Upper lobe of left lung (tissue), 6 donors: ENCODE measurements at places on chromosomes 12 and 14. TPM values are rescaled to one million over a fixed set of nuclear protein-coding genes. Genes with fewer than 3 reads are reported as not detected.

The MMP19 gene
- total RNA-seq, result 25.3 TPM

DNA sequence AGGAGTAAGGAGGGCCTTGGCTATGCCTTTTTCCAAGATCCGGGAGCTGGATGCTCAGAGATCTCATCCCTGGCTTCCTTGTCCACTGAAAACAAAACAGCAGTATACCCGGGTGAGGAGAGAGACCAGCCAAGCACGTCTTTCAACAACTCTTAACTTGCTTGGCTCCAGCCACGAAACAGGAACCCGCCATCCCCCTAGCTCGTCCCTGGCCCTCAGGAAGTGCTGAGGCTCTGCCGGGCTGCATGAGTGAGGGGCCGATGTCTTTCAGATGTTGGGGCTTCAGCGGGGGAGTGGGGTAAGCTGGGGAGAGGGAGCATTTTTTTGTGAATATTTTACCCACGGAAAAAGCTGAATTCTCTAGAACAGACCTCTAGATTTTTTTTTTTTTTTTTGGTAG lies 231.1 kb downstream of the CACNA1C start:
- no peak for DNase-seq
- no peak overlapping the region for H3K4me3 ChIP-seq
- H3K27ac ChIP-seq, result peak overlapping the region; percentile 29
- no peaks in the 10 kb centered on the region for H3K36me3 ChIP-seq
- H3K4me1 ChIP-seq, result peaks cover 45% of the 10 kb centered on the region

- no peaks in the 10 kb centered on the region for H3K36me3 ChIP-seq
- H3K27me3 ChIP-seq, result no peaks in the 10 kb centered on the region
- peak overlapping the region; percentile 41 for H3K27ac ChIP-seq
- no peak for DNase-seq
- H3K4me3 ChIP-seq, result no peak overlapping the region
- peaks cover 3% of the 10 kb centered on the region for H3K4me1 ChIP-seq
These were observed 101.7 kb upstream of the CLEC14A start for GRCh38 chr14:38357557-38357956.

The TAS2R46 gene
- 0.47 TPM for total RNA-seq

DNA sequence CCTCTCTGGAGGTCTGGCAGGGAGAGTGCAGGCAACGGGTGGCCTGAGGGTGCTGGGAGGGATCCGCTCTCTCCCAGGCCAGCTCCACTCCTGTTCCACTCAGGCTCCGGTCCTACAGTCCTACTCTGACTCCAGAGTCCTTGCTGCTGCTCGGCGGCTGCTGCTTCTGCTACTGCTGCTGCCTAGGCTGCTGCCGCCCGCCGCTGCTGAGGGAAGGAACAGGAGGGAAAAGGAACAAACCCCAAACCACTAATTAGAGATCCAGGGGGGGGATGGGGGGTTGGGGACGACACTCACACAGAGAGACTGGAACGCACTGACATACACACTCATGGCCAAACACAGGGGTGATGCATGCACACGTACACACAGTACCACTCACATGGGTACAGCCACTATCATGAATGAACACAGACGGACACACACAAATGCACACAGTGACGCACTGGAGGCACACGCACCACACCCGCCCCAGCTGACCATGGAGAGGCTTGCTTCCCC lies at the start of gene SP7:
Gene SP7, minus strand, starts transcription at position 174 of the 501 bp plus-strand sequence. CDS start 708 bp downstream, outside the sequence.
- H3K27me3 ChIP-seq, result peaks cover 3% of the 10 kb centered on the region
- no peak for DNase-seq
- no peak within 1 kb of the TSS for H3K4me3 ChIP-seq
- no peaks in the 10 kb centered on the region for H3K36me3 ChIP-seq
- H3K27ac ChIP-seq, result no peak within 1 kb of the TSS
- no peaks in the 10 kb centered on the region for H3K4me1 ChIP-seq

DNA sequence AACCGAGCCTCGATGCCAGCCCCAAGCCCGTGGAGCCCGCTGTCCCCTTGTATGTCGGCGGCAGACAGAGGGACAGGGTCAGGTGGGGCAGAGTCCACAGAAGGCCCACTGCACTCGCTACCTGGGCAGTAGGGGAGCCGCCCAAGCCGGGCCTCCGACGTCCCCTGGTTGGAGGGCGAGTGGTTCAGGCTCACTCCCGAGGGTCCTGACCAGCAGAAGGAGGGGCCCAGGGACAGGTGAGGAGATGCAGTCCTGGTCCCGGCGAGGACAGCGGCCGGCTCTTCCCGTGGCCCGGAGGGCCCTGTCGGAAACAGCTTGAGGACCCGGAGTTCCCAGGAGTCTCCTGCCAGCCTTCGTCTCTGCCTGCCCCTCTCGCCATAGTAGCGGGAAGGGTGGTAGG lies 216.7 kb upstream of the SFSWAP start:
- H3K4me1 ChIP-seq, result no peaks in the 10 kb centered on the region
- peak; percentile 73 for DNase-seq
- H3K4me3 ChIP-seq, result no peak overlapping the region
- no peak overlapping the region for H3K27ac ChIP-seq
- H3K27me3 ChIP-seq, result no peaks in the 10 kb centered on the region
- H3K36me3 ChIP-seq, result no peaks in the 10 kb centered on the region

GRCh38 chr14:101716956-101717662 lies 44.4 kb upstream of the PPP2R5C start:
- no peak overlapping the region for H3K4me3 ChIP-seq
- peak; percentile 20 for DNase-seq
- H3K27ac ChIP-seq, result no peak overlapping the region
- no peaks in the 10 kb centered on the region for H3K27me3 ChIP-seq

- no peaks in the 10 kb centered on the region for H3K36me3 ChIP-seq
- H3K4me1 ChIP-seq, result no peaks in the 10 kb centered on the region
- H3K27ac ChIP-seq, result no peak overlapping the region
- no peak overlapping the region for H3K4me3 ChIP-seq
- DNase-seq, result no peak
These were observed 143.8 kb upstream of the RTL1 start for GRCh38 chr14:101047326-101047725.

The CCDC196 gene
- total RNA-seq, result not detected

- H3K4me3 ChIP-seq, result no peak overlapping the region
- no peak for DNase-seq
- H3K36me3 ChIP-seq, result no peaks in the 10 kb centered on the region
- H3K4me1 ChIP-seq, result no peaks in the 10 kb centered on the region
- no peak overlapping the region for H3K27ac ChIP-seq
- no peaks in the 10 kb centered on the region for H3K27me3 ChIP-seq
These were observed 32.8 kb downstream of the CCDC91 start for GRCh38 chr12:28223025-28223554.

DNA sequence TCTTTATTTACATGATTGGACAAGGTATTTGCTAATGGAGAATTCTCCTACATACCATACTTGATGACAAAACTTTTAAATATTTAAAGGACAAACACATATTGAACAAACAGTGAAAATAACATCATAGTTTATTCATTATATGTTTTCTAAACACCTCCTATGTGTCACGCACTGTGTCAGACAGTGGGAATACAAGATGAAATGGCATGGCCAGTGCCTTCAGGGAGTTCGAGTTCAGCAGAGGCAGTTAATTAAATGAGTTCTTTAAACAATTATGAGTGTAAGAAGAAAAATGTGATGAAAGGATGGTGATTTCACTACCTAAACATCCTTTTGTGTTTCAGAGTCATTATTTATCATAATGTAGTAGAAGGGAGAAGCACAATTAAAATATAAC lies 159.8 kb downstream of the KCNH5 start:
- H3K4me3 ChIP-seq, result no peak overlapping the region
- H3K27ac ChIP-seq, result no peak overlapping the region
- no peaks in the 10 kb centered on the region for H3K4me1 ChIP-seq
- H3K27me3 ChIP-seq, result no peaks in the 10 kb centered on the region
- DNase-seq, result no peak

DNA sequence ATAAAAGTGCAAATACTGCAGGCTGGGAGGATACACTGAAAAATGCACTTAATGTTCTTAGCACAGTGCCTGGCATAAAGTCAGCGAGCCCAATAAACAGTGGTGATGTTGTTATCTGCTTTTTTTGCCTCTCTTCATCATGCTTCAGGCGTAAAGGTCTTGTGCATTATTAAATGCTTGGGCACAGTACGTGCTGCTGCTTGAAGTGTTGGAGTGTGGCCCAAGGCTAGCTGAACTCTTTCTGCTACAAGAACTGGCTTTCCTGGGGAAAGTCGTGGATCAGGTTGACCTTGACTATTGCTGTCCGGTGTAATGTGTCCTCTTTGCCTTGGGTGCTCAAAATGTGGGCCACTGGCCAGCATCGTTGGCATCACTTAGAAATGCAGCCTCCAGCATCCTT lies 43.0 kb downstream of the SMOC1 start:
- H3K4me1 ChIP-seq, result no peaks in the 10 kb centered on the region
- no peak overlapping the region for H3K4me3 ChIP-seq
- no peak overlapping the region for H3K27ac ChIP-seq
- no peaks in the 10 kb centered on the region for H3K36me3 ChIP-seq
- no peaks in the 10 kb centered on the region for H3K27me3 ChIP-seq

DNA sequence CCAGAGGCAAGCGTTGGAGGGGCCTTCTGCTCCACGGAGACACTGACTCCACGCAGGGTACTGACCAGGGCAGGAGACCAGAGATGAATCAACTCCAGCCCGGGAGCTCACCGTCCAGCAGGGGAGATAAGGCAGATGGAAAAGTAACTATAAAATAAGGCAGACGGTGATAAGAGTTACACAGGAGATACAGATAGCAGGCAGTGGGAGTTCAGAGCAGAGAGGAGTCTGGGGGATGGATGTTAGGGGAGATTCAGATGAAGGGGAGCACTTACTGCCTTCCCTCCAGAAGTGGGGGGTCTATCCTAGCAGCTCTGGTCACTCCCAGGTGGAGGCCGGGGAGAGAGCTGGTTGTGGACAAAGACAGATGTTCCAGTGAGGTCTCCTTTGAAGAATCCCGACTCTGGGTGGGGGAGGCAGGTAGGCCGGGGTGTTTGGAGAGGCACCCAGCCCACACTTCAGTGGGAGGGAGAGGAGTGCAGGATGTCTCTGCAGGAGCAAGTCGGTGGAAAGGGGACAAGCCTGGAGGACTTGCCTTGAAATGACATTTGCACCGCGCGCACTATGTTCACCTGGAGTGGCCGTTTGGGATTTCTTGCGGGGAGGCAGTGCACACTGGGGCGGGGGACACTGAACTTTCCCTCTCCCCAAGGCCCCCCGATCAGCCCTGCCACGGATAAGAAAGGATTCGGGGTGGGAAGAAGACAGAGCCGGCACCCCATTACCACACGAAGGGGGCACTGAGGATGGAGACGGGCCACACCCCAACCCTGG lies 1.2 kb downstream of the PITPNM2 start:
- peak overlapping the region; percentile 90 for H3K27ac ChIP-seq
- peak overlapping the region; percentile 67 for H3K4me3 ChIP-seq
- DNase-seq, result no peak
- H3K27me3 ChIP-seq, result no peaks in the 10 kb centered on the region

The TMTC2 gene
- total RNA-seq, result 32.1 TPM

DNA sequence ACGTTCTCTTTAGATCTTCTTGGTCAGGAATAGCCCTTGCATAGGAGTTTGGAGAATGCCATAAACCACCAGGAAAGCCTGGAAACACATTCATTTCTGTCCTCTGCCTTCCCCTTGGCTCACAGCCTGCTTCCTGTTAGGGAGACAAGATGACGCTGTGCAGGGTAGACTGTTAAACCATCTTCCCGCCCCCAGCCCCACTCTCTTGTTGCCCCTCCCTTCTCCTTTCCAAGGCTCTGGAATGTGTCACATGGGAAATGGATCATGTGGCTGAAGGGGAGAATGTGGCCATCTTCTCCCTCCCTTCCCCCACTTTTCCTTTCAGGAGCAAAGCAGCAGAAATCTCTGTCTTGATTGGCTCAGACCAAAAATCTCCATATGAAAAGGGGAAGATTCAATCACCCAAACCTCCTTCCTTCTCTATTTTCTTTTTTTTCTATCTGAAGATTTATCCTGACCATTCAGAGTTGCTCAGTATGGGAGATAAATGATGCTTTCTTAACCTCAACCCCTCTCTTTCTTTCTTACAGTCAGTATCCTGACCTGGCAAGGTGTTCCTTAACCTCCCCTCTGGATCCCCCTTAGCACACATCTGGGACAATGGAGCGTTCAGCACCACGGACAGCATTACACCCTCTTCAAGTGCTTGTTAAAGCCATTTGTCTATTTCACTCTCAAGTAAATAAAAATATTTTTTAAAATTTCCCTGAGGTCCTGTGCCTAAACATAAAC lies 11.4 kb downstream of the GPR19 start:
- peaks cover 6% of the 10 kb centered on the region for H3K4me1 ChIP-seq
- H3K27ac ChIP-seq, result no peak overlapping the region
- H3K4me3 ChIP-seq, result no peak overlapping the region

- no peak for DNase-seq
- no peak overlapping the region for H3K27ac ChIP-seq
- H3K4me1 ChIP-seq, result peaks cover 6% of the 10 kb centered on the region
- no peak overlapping the region for H3K4me3 ChIP-seq
These were observed 17.9 kb upstream of the EML1 start for GRCh38 chr14:99775351-99775750.

DNA sequence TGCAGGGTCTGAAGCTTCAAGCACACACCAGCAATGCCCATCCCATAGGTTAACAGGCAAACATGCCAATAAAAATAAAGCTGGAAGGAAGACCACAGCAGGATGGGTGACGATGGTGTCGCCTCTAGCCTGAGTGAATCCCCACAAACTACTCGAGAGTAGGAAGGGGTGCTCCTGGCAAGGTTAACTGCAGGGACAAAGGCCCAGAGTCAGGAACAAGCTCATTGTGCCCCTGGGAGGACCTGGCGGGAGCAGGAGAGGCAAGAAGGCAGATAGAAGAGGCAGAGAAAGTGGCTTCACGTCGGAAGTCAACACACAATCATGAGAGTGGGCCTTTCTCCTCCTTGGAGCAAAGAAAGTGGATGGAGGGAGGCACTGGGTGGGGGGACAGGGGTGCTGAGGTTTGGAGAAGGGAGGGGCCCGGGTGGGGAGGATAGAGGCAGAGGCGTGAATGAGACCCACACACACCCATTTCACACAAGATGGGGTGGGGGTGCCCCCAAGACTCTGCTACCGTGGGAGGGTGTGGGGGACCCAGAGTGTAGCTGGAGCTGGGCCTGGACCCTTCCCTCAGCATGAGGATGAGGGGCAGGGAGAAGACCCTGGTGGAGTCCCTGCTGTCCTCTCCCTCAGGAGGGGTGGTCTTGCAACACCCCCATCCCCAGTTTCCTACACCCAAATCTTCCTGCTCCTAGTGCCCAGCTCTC lies 43.1 kb downstream of the DIO3 start:
- H3K36me3 ChIP-seq, result no peaks in the 10 kb centered on the region
- H3K4me3 ChIP-seq, result no peak overlapping the region
- no peaks in the 10 kb centered on the region for H3K27me3 ChIP-seq
- no peak overlapping the region for H3K27ac ChIP-seq

The CLEC4D gene
- 1.2 TPM for total RNA-seq

The ZFYVE1 gene
- 24.1 TPM for total RNA-seq

DNA sequence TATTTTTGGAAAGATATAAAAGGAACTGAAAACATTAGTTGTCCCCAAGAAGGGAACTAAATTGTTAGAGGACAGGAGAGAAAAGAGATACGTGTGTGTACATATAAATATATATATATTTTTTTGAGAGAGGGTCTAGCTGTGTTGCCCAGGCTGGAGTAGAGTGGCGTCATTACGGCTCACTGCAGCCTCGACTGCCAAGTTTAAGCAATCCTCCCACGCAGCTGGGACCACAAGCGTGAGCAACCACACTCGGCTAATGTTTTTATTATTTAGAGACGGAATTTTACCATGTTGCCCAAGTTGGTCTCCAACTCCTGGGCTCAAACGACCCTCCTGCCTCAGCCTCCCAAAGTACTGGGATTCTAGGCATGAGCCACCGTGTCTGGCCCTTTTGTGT lies 16.2 kb upstream of the NOP2 start:
- H3K27me3 ChIP-seq, result no peaks in the 10 kb centered on the region
- H3K36me3 ChIP-seq, result peaks cover 82% of the 10 kb centered on the region
- no peak overlapping the region for H3K27ac ChIP-seq
- H3K4me3 ChIP-seq, result no peak overlapping the region
- no peaks in the 10 kb centered on the region for H3K4me1 ChIP-seq
